ENCODE measurements at places on chromosomes 3 and 15. TPM values are rescaled to one million over a fixed set of nuclear protein-coding genes. Genes with fewer than 3 reads are reported as not detected.

Gene ZBTB11
- total RNA-seq: 15.7 TPM

Gene EID1
- total RNA-seq: 146 TPM

Gene HEMK1
- total RNA-seq: 21.1 TPM

Gene MUC4
- 2.5 TPM for total RNA-seq

Gene CPLX3
- total RNA-seq: 0.32 TPM

Gene LTK
- 3.2 TPM for total RNA-seq

Gene EOMES
- total RNA-seq: not detected

Gene SLCO2A1
- total RNA-seq: not detected

Gene NEK10
- total RNA-seq: 1.5 TPM

Gene TUSC7
- not detected for total RNA-seq

DNA sequence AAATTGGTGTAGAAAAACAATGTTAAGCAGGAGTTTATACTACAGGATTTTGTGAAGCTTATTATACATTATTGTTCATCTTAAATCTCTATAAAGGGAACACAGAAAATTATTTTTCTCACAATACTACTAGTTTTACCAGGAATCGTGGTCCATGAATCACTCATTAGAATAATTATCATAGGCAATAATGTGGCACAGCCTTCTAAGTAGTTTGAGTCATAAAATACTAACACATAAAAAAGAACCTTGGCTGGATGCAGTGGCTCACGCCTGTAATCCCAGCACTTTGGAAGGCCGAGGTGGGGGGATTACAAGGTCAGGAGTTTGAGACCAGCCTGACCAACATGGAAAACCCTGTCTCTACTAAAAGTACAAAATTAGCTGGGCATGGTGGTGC lies 393.1 kb upstream of the ZNF717 start:
- H3K4me1 ChIP-seq: no peaks in the 10 kb centered on the region
- no peak for DNase-seq
- H3K4me3 ChIP-seq: no peak overlapping the region
- H3K36me3 ChIP-seq: no peaks in the 10 kb centered on the region
- H3K27ac ChIP-seq: no peak overlapping the region
- H3K27me3 ChIP-seq: no peaks in the 10 kb centered on the region

DNA sequence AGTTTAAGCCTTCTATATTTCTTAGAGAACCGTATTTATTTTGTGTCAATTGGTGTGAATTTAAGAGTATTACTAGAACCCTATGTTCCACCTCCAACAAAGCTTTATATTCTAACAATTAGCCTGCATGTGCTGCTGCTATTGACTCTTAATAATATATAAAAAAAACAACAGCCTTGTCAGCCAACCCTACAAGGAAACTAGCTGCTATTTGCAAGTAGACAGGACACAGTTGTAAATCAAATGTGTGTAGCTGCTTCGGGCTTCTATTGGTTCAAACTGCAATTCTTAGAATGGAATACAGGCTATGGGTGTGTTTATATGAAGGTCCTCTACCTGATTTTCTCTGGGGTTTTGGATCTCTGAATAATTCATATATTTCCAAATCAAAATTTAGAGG lies 60.7 kb downstream of the ZBTB20 start:
- H3K27me3 ChIP-seq: no peaks in the 10 kb centered on the region
- DNase-seq: no peak
- H3K4me3 ChIP-seq: no peak overlapping the region
- H3K27ac ChIP-seq: no peak overlapping the region
- no peaks in the 10 kb centered on the region for H3K36me3 ChIP-seq

GRCh38 chr3:32564195-32564594 lies 6.5 kb downstream of the DYNC1LI1 start:
- no peaks in the 10 kb centered on the region for H3K36me3 ChIP-seq
- no peaks in the 10 kb centered on the region for H3K27me3 ChIP-seq
- H3K4me3 ChIP-seq: no peak overlapping the region
- peaks cover 10% of the 10 kb centered on the region for H3K4me1 ChIP-seq

DNA sequence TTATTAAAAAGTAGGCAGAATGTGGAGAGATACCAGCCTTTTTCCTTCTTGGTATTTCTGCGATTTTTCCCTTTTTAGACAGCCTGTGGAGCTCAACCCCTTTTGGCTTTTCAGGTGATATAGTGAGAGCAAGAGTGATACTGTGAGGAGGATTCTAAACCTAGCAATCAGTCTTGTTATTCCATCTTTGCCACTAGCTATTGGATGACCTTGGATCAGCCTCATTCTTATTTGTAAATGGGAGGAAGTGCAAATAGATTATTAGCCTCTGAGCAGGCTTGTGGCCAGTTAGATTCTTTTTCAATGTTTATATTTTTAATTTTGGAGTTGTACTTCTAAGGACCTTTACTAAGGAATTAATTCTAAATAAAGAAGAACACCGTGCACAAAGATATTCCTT lies 34.0 kb downstream of the IQGAP1 start:
- H3K4me3 ChIP-seq: no peak overlapping the region
- H3K4me1 ChIP-seq: peaks cover 10% of the 10 kb centered on the region
- no peak overlapping the region for H3K27ac ChIP-seq
- H3K27me3 ChIP-seq: peaks cover 2% of the 10 kb centered on the region

GRCh38 chr3:33218446-33219174 lies at the start of gene SUSD5:
Gene SUSD5 (minus strand): TSS chr3:33218810. CDS start chr3:33218797, 13 bp downstream.
- H3K4me1 ChIP-seq: no peaks in the 10 kb centered on the region
- H3K27ac ChIP-seq: peak within 1 kb of the TSS; percentile 60
- DNase-seq: peak; percentile 76

DNA sequence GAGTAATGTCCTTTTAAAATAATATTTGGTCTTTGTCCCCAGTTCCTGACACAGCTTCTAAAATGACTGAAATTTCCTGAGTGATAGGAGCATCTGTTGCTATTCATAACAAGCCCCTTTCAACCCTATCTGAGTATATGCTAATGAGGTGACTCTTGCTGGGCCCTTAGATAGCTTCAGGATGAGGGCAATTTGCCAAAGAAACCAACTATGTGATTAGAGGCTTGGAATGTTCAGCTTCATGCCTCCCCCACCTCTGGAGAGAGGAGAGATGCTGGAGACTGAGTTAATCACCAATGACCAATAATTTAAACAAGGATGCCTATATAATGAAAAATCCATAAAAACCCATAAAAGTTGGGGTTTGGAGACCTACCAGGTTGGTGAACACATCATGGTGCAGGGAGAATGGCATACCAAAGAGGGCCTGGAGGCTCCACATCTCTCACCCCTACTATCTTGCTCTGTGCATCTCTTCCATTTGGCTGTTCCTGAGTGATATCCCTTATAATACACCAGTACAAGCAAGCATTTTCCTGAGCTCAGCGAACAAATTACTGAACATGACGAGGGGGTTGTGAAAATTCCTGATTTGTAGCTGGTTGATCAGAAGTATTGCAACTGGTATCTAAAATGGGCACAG lies 189.2 kb downstream of the ECT2 start:
- H3K4me3 ChIP-seq: no peak overlapping the region
- no peaks in the 10 kb centered on the region for H3K36me3 ChIP-seq
- no peaks in the 10 kb centered on the region for H3K27me3 ChIP-seq
- DNase-seq: no peak

GRCh38 chr15:26639966-26640365 lies 132.9 kb downstream of the GABRB3 start:
- peaks cover 59% of the 10 kb centered on the region for H3K4me1 ChIP-seq
- H3K36me3 ChIP-seq: peaks cover 22% of the 10 kb centered on the region
- H3K27me3 ChIP-seq: peaks cover 14% of the 10 kb centered on the region
- DNase-seq: no peak
- no peak overlapping the region for H3K27ac ChIP-seq

- H3K36me3 ChIP-seq: no peaks in the 10 kb centered on the region
- H3K27me3 ChIP-seq: no peaks in the 10 kb centered on the region
- no peaks in the 10 kb centered on the region for H3K4me1 ChIP-seq
- DNase-seq: no peak
- no peak overlapping the region for H3K27ac ChIP-seq
These were observed 441.3 kb downstream of the TBL1XR1 start for GRCh38 chr3:176755977-176756376.

- no peak overlapping the region for H3K27ac ChIP-seq
- H3K27me3 ChIP-seq: peaks cover 7% of the 10 kb centered on the region
- H3K4me1 ChIP-seq: peaks cover 24% of the 10 kb centered on the region
These were observed 20.6 kb downstream of the MYH15 start for GRCh38 chr3:108489776-108490175.

DNA sequence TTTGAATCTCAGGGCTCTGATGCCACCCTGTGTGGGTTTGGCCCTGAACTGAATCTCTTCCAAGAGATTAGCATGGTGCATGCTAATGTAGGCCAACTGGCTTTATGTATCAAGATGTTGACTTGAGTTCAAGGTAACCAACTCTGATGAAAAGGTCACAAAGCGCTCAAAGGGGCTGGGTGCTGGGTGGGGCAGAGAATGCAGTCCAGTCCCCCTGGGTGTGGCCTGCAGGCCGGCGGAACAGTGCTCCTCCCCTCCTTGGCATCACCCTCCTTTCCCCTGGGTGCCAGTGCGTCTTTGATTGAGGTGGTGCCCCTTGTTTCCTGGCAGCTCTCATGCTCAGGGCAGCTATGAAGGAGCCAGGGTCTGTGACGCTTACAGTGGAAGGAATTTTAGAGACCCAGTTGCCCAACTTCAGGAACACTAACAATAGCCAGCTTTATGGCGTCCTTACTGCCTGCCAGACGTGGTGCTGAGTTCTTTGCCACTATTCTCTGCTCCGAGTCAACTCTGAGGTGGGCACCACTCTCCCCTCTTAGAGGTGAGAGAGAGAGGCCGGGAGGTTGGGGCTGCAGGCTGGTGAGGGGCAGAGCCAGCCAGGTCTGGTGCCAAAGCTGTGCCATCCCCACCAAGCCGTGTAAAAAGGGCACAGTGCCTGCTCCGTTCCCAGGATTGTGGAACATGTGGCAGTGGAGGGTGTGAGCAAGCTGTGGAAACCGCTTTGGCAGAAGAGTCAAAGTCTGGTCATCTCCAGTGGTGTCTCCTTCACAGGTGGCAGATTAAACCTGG lies 9.8 kb downstream of the SYNM start:
- H3K27me3 ChIP-seq: no peaks in the 10 kb centered on the region
- no peaks in the 10 kb centered on the region for H3K36me3 ChIP-seq
- H3K27ac ChIP-seq: no peak overlapping the region

DNA sequence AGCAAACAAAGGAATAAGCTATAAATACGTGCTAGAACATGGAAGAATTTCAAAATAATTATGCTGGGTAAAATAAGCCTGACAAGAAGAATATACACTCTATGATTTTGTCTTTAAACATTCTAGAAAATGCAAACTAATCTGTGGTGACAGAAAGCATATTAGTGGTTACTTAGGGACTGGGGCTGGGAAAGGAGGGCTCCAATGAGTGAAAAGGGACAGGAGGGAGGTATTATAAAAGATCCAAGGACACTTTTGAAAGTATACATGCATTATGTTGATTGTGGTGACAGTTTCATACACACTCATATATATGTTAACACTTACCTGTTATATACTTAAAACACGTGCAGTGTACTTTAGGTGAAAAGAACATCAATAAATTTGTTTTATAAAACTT lies 23.0 kb downstream of the MYH15 start:
- peak overlapping the region; percentile 85 for H3K4me3 ChIP-seq
- no peak for DNase-seq
- peaks cover 5% of the 10 kb centered on the region for H3K27me3 ChIP-seq
- peaks cover 30% of the 10 kb centered on the region for H3K4me1 ChIP-seq
- peak overlapping the region; percentile 89 for H3K27ac ChIP-seq

- DNase-seq: no peak
- peaks cover 20% of the 10 kb centered on the region for H3K27me3 ChIP-seq
- peak overlapping the region; percentile 91 for H3K27ac ChIP-seq
- no peaks in the 10 kb centered on the region for H3K36me3 ChIP-seq
- peak overlapping the region; percentile 44 for H3K4me3 ChIP-seq
These were observed 33.5 kb upstream of the TRAK1 start for GRCh38 chr3:42057561-42058211.

DNA sequence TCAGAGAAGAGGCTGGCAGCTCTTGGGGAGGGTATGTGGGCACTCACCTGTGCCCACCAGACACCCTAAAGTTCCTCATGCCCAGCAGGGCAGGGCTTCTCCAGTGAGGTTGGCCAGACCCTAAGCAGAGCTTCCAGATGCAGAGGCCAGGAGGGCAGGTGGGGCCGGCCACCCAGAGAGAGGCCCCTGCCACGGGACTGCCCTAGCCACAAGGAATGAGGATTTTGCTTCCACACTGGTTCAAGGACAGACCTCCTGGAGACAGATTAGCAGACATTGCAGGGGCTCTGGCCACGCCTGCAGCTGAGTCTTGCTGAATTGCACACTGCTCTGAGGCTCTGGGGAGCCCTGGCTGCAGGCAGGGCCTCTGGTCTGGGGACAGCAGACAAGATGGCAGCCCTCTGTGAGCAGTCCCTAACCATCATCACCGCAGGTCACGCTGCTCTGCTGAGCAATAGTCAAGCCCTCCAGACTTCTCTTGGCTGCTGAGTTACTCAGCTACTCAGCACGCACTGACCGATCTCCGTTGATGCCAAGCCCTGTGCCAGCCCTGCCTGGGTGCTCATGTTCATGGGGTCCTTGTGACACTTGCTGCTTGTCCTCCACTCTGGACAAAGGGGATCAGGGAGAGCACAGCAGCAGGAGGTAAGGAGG lies 117.4 kb upstream of the ABHD17C start:
- H3K36me3 ChIP-seq: peaks cover 4% of the 10 kb centered on the region
- no peak overlapping the region for H3K4me3 ChIP-seq
- DNase-seq: no peak
- H3K27ac ChIP-seq: no peak overlapping the region
- H3K4me1 ChIP-seq: peaks cover 2% of the 10 kb centered on the region

- no peak for DNase-seq
- no peak overlapping the region for H3K27ac ChIP-seq
- H3K36me3 ChIP-seq: peaks cover 4% of the 10 kb centered on the region
- no peak overlapping the region for H3K4me3 ChIP-seq
- no peaks in the 10 kb centered on the region for H3K4me1 ChIP-seq
- peaks cover 3% of the 10 kb centered on the region for H3K27me3 ChIP-seq
These were observed 173.0 kb downstream of the ADAMTS17 start for GRCh38 chr15:100168787-100169186.

DNA sequence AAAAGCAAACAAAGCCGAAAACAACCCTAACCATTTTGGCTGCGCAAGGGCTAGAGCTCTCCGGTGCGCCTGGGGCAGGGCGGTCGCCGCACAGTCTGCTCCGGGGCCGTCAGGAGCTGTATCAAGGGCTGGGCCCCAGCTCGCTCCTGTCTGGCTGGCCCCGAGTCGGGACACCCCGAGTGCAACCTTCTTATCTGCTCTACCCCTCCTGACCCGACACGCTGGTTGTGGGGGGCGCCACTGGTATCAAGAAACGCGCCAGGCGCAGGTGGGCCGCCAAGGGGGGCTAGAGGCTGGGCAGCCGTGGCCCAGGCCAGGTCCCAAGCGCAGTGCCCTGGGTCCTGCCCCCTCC lies 36.0 kb downstream of the NR2F2 start:
- H3K4me1 ChIP-seq: peaks cover 5% of the 10 kb centered on the region
- H3K27me3 ChIP-seq: peaks cover 49% of the 10 kb centered on the region
- DNase-seq: no peak
- H3K27ac ChIP-seq: no peak overlapping the region
- no peaks in the 10 kb centered on the region for H3K36me3 ChIP-seq

GRCh38 chr15:41411031-41411430 lies 5.9 kb upstream of the RTF1 start:
- DNase-seq: no peak
- no peak overlapping the region for H3K4me3 ChIP-seq
- H3K36me3 ChIP-seq: no peaks in the 10 kb centered on the region
- H3K27me3 ChIP-seq: peaks cover 3% of the 10 kb centered on the region
- H3K27ac ChIP-seq: no peak overlapping the region

All from glutamatergic neuron (in vitro differentiated cells).